ENCODE measurements at places on chromosomes 2 and 18.

DNA sequence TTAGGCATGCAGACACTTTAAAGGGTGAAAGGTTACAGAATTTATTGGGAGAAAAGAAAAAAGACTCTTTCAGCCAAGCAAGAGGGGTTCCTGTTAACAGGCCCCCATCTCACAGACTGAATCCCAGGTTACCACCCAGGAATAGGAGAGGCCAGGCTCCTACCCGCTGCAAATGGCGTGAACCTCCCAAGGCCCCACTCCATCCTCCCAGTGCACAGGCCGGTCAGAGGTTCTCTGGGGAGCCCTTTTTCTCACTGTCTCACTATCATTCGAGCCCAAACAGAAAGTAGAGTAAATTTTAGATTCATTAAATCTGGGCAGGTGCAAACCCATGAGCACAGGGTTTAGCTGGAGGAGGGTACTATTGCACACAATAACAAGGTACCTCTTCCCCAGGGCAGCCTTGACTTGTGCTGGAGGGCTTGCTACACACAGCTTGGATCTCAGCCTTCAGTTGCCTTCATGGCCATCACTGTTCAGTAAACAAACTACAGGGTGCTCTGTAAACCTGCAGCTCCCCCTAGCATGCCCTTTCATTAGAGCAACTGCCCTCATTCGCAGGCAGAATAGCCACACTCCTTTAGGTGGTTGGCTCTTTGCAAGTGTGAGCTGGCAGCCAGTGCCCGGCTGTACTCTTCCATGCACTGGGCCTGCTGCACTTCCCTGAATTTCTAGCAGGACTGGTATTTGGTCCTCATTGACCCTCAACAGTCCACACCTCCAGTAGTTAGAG is 7.3 kb upstream of the PLEK start:
- DNase-seq = no peak

- DNase-seq = no peak
These were observed 124.1 kb downstream of the MMADHC start for GRCh38 chr2:149463328-149464002.

DNA sequence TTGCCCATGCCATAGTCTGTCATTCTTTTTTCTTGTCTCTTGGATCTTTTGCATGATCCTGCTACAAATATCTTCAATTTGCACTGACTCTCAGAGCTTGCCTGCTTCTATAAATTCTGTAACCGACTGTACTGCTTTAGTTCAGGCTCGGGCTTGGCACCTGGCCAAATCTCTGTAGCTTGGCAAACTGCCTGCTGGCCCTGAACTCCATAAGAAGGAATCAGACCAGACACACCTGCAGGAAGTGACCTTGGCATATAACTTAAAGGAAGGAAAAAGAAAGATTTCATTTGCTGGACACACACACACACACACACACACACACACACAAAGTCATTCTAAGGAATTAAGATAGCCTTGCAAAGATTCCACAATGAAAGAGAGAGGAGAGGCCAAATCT is 291.2 kb upstream of the DDX18 start:
- no peak for DNase-seq

DNA sequence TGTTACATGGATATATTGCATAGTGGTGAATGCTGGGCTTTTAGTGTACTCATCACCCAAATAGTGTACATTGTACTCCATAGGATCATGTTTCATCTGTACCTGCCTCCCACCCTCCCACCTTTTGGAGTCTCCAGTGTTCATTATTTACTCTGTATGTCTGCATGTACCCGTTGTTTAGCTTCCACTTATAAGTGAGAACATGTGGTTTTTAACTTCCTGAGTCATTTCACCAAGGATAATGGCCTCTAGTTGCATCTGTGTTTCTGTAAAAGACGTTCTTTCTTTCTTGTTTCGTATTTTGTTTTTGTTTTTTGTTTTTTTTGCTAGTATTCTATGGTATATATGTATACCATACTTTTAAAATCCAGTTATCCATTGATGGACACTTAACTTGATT is 107.5 kb downstream of the MSTN start:
- no peak for DNase-seq

GRCh38 chr2:190948671-190949070 is 65.3 kb downstream of the STAT1 start:
- DNase-seq = no peak

DNA sequence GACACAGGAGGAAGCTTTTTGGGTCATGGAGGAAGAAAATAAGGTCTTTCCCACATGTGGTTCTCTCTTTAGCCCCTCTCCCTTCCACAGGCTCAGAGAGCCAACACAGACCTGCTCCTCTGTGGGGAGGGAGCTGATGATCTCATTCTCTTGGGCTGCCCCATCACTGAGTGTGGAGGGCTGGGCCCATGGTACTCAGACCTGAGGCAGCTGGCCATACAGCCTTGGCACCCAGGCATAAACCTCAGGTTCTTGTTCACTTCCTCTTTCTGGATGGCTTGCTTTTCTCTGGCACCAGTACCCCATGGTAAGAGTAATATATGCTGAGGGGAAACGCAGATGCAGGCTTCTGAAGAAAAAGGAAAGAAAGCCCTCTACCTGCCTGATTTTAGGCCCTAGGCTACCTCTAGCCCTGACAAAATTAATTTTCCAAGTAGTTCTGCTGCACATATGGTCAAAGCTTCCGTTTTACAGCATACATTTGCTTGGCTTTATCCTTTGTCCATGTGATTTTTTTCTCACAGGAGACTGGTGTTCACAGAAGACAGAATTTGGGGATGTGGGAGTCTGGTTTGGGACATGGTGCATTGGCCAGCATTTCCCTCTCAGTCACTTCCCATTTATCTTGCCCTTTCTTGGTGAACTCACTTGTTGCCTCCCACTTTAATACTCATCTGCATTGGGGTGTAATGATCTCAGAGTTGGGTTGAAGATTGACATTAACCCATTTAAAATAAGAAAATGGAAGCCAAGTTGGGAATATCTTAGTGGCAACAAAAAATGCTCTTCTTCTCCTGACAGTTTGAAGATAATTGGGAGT is 11.1 kb downstream of the DHRS9 start:
- no peak for DNase-seq

- no peak for DNase-seq
These were observed 148.9 kb downstream of the TCF4 start for GRCh38 chr18:55439056-55439455.

DNA sequence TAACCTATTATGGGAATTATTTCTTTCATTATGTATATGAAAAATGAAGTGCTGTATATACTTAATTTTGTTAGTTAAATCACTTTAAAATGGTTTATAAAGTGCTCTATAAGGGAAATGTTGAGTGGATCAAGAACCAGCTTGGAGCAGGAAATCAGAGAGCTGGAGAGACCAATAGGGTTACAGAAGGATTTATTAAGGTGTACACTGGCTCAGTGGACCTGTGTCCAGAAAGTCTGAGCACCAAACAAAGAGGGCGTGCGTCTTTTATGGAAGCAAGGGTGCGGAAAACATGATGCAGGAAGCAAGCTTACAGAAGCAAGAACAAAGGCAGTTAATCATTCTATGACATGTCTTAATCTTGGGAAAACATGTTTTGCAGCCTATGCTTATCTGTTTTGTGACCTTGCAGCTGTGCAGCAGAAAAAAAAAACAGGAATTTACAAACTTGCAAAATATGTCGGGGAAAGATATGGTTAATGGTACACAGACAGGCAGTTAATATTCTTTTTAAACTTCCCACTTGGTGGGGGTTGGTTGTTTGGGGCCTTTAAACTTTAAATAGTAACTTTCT is 65.2 kb upstream of the SLC35G4 start:
- DNase-seq = no peak

GRCh38 chr2:23291239-23291638 is 93.7 kb upstream of the KLHL29 start:
- DNase-seq = no peak

DNA sequence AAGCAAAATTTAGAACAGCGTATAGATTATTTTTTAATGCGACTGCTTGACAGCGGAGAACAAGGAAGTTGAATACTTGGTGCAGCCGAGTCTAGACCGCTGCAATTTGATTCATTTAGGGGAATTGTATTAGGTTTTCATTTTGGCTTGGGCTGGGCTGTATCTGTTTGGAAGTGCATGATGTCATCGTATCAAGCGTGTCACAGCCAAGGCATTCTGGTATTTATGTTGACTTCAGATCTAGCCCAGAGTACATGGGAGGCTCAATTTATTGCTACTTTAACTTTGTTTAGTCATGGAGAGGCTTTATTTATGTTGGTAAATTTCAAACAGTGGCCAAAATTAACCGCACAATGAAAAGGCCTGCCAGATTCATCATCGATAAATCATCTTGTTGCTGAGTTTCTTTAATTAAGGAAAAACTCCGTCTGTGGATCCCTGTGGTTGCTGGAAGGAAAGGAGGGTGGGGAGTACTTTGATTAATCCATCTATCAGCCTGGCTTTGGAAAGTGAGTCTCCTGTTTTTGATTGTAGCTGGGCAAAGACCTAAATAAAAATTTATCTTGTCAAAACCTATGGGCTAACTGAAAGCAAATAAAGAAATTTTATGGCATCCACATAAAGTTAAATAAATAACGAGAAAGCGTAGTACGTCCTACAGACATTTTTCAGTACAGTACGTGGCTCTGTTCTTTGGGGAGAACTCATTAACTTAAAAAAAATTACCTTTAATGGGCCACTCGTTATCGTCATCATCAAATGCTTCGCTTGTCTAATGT is 230.4 kb upstream of the SPRED2 start:
- DNase-seq = no peak

- DNase-seq = no peak
These were observed 220.0 kb downstream of the METTL4 start for GRCh38 chr18:2351126-2351850.

- peak; percentile 64 for DNase-seq
These were observed at the start of gene GPR55 for GRCh38 chr2:230924470-230925341. Gene GPR55 (minus strand): TSS chr2:230925242. CDS start chr2:230910962, 14,280 bp downstream.

- no peak for DNase-seq
These were observed 81.9 kb downstream of the CDH2 start for GRCh38 chr18:28095041-28095440.

GRCh38 chr2:149906886-149907285 is 319.3 kb upstream of the MMADHC start:
- no peak for DNase-seq

GRCh38 chr18:31143025-31143424 is 19.6 kb downstream of the DSC1 start:
- no peak for DNase-seq

GRCh38 chr2:29307519-29307918 is 192.3 kb downstream of the CLIP4 start:
- DNase-seq = no peak

- no peak for DNase-seq
These were observed 70.3 kb upstream of the IL1R2 start for GRCh38 chr2:101921319-101921952.

DNA sequence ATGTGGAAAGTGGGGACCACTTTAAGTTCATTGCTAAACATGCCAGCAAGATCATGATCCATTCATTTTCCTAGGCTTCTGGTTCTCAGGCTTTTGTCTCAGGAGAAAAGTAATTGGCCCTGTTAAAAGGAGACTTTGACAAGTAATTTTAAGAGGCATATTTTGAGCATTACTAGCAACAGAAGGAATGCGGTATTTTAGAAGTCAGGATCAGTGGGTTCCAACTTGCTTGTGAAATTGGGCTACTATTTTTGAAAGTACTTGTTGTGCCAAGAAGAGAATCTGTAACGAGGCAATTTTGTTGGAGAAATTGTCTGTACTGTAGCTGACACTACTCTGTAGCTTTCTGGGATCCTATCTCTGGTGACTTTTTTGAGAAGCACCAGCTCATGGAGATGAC is 59.4 kb downstream of the CERS6 start:
- no peak for DNase-seq

DNA sequence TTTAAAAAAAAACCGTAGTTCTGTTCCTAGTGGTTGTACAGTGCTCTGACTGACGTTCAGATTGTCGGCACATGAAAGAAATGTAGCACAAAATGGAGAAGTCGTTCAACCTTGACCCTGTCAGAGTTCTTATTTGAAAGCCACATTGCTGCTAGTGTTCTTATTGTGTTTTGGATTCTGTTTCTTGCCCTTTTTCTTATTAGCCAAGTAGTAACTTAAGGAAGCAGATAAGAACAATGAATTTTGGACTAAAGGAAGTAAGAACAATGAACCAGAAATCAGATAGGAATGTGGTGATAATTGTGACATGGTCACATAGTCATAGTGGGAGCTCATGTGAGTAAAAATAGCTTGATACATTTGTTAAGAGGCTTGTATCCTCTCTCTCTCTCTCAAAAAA is 45.9 kb downstream of the RPIA start:
- no peak for DNase-seq

- DNase-seq = no peak
These were observed 99.9 kb downstream of the SS18 start for GRCh38 chr18:25990473-25990872.

DNA sequence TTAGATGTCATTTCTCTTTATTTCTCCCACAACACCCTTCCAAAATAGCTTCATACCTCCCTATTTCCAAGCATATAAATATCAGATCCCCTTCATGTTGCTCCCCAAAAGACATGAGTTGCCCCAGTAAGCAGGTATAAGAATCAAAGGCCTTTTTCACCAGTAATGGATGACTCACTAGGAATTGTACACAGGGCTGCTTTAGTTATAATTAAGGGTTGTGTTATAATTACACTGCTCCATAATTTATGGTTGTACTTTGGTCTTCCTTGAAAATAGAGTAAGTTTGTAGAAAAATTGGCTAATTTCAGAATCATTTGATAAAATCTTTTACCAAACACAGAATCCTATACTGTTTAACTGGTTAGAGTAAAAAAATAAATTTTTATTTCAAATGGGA is 8.8 kb upstream of the AQP4 start:
- no peak for DNase-seq

DNA sequence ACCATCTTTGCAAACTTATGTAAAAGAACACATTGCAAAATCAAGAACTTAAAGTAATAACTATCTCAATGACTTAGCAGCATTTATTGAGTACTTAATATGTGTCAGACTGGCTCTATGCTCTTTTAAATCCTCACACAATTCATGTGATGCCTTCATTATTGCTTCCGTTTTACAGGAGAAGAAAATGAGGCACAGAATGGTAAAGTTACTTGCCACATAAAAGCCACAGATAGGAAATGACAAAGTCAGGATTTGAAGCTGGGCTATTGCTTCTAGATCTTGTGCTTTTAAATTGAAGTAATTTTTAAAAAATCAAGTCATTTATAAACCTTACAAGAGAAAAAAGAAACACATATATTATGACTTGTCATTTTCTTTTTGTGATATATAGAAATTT is 174.2 kb downstream of the WDR7 start:
- DNase-seq = no peak

Data from activated CD4-positive, alpha-beta T cell treated with anti-CD3 and anti-CD28 coated beads for 4 hours (primary cell).